ENCODE measurements at places on chromosomes 2 and 18. TPM values are rescaled to one million over a fixed set of nuclear protein-coding genes. Genes with fewer than 3 reads are reported as not detected.

GRCh38 chr2:172893671-172894070 lies 158.0 kb downstream of the RAPGEF4 start:
- DNase-seq: no peak

DNA sequence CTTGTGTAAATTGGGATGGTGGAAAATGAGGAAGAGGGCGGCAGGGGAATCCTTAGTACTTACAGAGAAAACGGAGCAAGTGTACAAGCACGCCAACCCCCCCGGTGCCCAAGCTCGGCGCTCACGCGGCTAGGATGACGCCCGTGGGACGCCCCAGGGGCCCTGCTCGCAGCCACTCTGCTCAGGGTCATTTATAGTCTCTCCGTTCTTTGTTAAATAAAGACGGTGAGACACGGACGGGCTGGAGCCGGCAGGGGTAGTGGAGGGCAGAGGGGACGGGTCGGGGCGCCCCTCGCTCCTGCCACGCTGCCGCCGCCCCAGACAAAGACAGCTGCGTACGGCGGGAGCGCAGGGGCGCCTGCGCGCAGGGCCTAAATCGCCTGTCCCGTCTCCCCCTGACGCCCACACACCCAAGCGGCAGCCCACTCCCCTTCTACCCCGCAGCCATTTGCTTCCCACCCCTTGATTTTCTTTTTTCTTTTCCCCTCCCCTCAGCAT lies 37.8 kb downstream of the PCBP1 start:
- no peak for DNase-seq

DNA sequence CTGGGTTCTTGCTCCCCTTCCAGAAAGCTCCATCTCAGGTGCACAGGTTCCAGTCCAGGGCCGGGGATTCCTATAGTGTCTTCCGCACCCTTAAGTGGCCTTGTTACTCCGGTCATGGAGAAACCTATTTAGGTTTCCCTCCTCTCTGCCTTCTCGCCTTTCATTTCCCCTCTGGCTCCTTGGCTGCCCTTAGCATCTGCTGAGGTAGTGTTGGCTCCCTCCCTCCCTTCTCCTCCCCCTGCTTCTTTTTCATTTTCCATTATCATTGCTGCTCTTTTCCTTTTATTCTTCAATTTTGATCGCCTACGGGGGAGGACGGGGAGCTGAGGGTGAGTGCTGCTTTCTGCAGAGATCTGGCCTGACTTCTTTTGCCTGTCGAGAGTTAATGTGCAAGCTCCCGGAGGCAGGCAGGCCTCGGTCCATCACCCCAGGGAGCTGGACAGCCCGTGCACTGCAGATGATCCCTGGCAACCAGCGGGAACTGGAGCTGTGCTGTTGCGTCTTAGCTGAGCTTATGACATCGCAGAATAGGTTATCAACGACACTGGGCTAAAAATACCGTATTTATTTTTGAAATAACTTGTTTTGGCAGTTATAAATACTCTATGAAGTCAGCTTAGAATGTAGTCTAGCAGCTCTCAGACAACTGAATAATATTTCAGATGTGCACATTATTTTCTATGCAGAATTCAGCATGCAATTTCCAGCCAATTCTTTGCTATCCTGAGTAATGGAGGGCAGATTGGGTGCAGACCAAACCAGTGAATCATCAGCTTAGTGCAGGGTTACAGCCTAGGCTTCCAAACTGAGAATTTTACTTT lies 141.9 kb downstream of the SLC4A3 start:
- DNase-seq: no peak

- no peak for DNase-seq
Measured at GRCh38 chr2:70921839-70922234, 13.9 kb upstream of the ATP6V1B1 start.

The PSD4 gene
- total RNA-seq: 0.51 TPM

Measured in dermis microvascular lymphatic vessel endothelial cell (primary cell).